ENCODE measurements at places on chromosomes 4 and X.

- no peaks in the 10 kb centered on the region for H3K27me3 ChIP-seq
- H3K27ac ChIP-seq = no peak overlapping the region
- DNase-seq = no peak
- H3K4me3 ChIP-seq = no peak overlapping the region
Observed at GRCh38 chrX:66023385-66024091, 16.3 kb downstream of the VSIG4 start.

DNA sequence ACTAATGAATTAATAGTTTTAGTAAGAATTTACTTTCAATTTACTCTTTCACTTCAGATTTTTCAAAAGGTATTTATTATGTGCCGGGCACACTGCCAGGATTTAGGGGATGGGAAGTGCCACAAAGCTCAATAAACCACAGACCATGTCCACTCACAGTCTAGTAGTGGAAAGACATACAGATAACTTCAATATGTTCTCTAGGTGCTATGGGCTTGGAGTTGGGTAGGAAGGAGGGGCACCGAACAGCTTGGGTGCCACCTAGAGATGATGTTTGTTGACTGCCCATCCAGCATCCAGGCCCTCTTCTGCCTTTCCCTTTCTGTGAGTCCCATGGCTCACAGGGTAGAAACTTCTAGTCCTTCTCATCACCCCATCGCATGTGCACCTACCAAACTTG is 17.8 kb downstream of the MFAP3L start:
- peaks cover 35% of the 10 kb centered on the region for H3K4me1 ChIP-seq
- DNase-seq = no peak
- H3K27me3 ChIP-seq = no peaks in the 10 kb centered on the region
- no peak overlapping the region for H3K27ac ChIP-seq
- H3K4me3 ChIP-seq = no peak overlapping the region
- peaks cover 12% of the 10 kb centered on the region for H3K36me3 ChIP-seq

DNA sequence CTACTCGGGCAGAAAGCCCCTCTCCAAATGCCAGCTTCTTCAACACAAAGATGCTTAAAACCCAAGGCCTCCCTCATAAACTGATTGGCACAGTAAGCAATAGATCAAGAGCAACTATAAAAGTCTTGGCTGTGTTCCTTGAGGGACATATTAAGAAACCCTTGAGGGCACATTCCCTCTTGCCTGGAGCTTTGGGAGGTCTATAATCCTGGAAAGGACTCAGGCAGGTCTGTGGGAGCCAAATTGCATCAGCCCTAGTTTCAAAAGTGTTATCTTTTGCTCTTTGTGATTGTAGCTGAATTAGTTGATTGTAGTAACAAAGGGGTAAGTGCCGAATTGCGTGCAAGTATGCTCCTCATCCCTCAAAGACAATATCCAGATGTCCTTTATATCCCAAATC is 18.6 kb upstream of the SETD7 start:
- no peak overlapping the region for H3K27ac ChIP-seq
- H3K36me3 ChIP-seq = no peaks in the 10 kb centered on the region
- no peak for DNase-seq
- H3K27me3 ChIP-seq = peaks cover 61% of the 10 kb centered on the region
- H3K4me3 ChIP-seq = no peak overlapping the region
- H3K4me1 ChIP-seq = peaks cover 8% of the 10 kb centered on the region

DNA sequence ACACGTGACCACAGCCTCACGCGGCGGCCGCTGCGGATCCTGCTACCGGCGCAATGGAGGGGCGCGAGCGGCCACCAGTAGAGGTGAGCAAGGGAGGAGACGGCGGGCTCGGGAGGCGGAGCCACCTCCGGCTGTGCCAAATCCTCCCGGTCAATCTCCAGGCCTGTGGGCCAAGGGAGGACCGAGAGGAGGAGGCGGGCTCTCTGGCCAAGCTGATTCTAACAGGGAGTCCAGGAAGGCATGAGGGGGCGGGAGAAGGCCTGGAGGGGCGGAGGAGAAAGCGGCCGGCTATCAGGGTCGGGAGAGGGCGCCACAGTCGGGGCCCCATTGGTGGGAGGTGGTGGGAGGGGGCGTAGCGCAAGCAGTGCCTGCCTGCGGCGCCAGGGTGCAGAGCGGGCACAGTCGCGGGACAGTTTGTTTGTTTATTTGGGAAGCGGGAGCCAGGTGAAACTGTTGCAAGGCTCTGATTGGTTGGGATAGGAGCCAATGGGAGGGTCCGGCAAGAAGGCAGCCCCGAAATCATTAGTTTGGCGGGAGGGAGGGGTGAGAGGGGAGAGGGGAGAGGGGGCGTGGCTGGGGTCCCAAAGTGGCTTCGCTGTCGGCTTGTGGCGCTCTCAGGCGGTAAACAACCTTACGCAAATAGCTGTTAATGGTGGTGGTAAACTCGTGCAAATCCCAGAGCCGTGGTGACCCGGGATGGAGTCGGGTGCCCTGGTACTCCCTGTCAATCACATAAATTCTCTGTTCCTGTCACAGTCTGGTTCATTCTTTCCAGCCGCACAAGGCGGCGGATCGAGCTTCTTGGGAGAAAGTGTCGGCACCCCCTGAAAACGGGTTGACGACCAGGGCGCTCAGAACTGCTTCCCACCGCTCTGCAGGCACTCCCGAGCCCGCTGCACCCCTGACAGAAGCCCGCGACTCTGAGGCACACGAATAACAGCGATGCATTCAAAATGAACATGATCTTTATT is at the start of gene IRS4:
Gene IRS4 (minus strand): TSS at position 55 of the 971 bp plus-strand sequence.
- H3K4me1 ChIP-seq = peaks cover 24% of the 10 kb centered on the region
- H3K36me3 ChIP-seq = peaks cover 23% of the 10 kb centered on the region
- DNase-seq = peak; percentile 84
- H3K4me3 ChIP-seq = peak within 1 kb of the TSS; percentile 78
- peak within 1 kb of the TSS; percentile 80 for H3K27ac ChIP-seq

- peak overlapping the region; percentile 90 for H3K4me3 ChIP-seq
- H3K27me3 ChIP-seq = no peaks in the 10 kb centered on the region
- peak overlapping the region; percentile 97 for H3K27ac ChIP-seq
Observed at GRCh38 chrX:119871245-119871598, 311 bp downstream of the RNF113A start.

DNA sequence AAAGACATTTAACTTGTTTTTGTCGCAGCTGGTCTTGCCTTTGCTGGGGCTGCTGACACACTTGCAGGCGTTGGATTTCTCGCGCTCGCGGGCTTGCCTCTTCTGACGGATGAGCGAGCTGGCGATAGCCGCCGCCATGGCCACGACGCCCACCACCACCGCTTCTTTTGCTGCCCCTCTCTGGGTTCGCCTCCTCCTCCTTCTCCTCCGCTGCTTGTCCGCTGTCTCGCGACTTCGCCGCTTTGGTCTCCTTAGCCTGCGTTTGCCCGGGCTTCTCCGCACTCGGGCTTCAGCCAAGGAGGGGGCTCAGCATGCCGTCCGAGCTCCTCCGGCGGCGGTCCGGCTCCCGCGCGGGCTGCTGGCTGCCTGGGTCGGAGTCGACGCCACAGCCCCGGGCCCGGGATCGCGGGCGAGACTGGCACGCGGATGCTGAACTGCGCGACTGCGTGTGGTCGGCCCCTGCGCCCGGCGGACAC is 613 bp downstream of the FGF13 start:
- DNase-seq = peak; percentile 29
- H3K27ac ChIP-seq = no peak overlapping the region
- peaks cover 14% of the 10 kb centered on the region for H3K36me3 ChIP-seq

DNA sequence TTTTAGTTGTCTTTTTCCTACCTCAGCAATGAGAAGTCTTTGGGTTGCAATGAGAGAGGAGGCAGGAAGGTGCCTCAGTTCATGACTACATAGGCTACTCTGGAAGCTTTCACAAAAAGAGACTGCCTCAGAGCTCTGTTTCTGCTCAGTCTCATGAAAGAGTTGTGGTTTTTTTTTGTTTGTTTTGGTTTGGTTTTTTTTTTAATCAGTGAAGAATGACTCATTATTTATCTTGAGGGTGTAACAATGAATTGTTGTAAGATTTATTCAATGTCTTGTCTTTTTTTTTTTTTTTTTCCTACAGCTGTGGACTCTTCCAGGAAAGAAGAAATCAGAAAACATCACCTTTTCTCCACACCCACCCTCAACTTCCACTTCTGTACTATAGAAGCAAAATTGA is 67.5 kb upstream of the CXCL13 start:
- no peak overlapping the region for H3K27ac ChIP-seq
- no peak for DNase-seq
- no peaks in the 10 kb centered on the region for H3K4me1 ChIP-seq
- peaks cover 7% of the 10 kb centered on the region for H3K36me3 ChIP-seq

DNA sequence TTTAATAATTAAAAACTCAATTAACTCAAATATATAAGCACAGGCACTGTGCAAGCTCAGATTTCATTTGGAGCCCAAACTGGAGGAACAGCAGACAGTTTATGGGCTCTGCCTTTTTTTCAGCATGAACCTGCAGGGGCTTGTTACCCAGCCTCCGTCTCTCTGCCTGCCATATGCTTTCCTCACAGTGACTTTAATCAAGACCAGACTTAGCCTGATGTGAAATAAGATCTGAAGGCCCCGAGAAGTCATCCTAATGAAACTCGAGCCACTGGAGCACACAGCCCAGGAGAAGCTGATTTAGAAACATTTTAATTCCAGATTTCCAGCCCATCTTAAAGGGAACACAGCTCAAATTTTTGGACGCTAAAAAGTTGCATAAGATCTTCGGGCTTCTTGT is 55.6 kb downstream of the SPATA18 start:
- no peaks in the 10 kb centered on the region for H3K27me3 ChIP-seq
- no peak for DNase-seq
- H3K4me1 ChIP-seq = peaks cover 6% of the 10 kb centered on the region

DNA sequence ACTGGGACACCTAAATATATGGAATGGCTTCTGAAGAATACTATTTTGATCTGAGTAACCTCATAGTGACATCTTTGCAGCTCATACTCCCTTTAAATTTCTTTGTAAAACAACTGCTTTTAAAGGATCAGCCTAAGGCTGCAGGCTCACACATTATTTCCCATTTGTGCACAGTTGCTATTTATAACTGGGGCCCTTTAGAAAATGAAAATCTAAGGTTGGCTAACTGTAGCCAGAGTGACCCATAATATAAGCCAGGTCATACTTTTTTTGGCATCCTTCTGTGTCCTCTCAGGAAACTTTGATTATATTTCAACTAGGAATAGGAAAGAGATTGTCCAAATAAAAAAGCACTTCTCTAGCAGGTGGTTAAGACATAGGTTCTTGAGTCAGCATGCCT is 123.6 kb upstream of the RASGEF1B start:
- peaks cover 11% of the 10 kb centered on the region for H3K4me1 ChIP-seq
- H3K36me3 ChIP-seq = no peaks in the 10 kb centered on the region
- no peak overlapping the region for H3K27ac ChIP-seq
- DNase-seq = no peak
- H3K4me3 ChIP-seq = no peak overlapping the region

Data from WTC11 (cell line).